Amniotic stem cell (primary cell): ENCODE measurements at places on chromosomes 2 and 18.

DNA sequence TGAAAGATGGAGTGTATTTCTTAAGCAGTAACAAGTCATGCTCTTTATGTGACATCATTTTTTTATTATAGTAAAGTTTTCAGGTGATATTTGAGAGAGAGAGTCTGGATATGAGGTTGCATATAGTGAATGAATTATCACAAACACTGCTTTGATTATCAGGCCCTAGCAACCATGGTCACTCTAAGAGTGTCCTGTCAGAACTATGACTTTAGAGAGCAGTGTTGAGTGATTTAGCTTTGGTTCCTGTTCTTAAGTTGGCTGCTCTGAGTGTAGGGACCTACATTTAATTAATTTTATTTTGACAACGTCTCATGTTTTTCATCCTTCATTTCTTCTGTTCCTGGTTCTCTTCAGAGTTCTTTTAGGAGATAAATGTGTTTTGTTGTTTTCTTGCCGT lies 275.5 kb downstream of the KCNJ3 start:
- no peak for DNase-seq

GRCh38 chr2:117973498-117974082 lies 40.3 kb downstream of the CCDC93 start:
- DNase-seq = no peak

- peak; percentile 31 for DNase-seq
These were observed 333.7 kb downstream of the AGAP1 start for GRCh38 chr2:235827585-235827992.

DNA sequence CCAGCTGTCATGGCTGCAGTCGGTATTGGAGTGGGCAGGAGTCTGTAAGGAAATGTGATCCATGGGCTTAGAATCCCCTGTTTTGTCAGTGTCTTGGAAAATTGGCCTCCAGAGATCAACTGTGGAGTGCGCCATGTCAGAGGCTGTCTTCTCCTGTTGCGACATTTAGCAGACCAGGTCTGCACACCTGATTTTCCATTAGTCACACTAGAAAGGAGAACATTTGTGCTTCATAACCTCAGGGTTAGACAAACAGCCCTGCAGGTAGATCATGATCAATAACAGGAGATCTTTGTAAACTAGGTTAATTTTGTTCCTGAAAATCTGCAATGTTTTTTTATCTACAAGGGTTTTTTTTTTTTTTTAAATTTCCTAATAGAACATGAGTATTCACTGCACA lies 28.0 kb downstream of the LDLRAD4 start:
- DNase-seq = no peak

DNA sequence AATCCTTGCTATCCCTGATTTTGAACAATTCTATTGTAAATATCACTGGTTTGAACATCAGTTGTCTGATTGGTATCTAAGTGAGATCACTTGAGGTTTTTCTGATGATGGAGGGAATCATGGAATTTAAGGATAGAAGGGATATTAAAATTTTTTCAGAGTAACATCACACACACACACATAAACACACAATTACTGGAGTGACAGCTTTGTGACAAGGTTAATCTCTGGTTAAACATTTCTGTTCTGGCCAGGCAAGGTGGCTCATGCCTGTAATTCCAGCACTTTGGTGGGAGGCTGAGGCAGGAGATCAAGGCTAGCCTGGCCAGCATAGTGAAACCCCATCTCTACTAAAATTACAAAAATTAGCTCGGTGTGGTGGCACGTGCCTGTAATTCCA lies 85.3 kb downstream of the SOCS6 start:
- DNase-seq = no peak

DNA sequence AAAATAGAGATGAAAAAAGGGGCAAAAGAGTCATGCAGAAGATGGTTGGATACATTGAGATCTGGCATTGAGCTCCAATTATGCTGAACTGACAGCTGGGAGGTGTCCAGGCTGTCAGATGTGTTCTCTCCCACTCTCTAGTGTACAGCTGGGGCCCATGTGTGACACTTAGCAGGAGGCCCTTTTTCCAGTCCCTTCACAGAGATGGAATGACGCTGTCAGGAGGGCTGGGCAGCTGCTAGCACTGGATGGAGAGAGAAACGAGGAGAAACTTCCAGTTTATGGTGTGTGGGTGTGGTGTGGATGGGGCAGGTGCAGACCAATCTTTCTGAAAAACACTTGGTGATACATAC lies 437.7 kb upstream of the HS6ST1 start:
- DNase-seq = no peak

DNA sequence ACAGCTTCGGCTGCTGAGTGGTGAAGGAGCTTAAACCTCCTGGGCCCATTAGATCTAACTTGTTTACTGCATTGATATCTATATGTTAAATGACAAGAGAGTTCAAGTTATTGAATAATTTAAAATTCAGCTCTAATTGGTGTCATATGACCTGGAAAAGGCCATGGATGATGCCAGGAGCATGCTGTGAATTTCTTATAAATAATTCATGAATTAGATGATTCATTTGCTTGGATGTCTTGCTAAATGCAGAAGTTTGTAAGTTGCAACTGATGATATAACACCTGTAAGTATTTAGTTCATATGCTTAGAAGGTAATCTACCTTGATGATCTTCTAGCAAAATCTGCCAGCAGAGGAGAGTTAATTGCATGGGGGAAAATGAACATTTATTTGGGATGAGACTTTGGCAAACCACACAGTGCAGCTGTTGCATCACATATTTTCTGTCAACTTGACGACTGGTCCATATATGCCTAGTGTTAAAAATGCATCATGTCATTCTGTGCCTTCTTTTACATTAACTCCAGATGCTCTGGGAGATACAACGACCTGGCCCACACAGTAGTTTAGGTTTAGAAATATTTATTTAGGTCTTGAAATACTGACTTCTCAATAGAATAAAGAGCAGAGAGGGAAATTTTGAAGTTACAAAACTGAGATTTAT lies 226.3 kb downstream of the KIAA1328 start:
- DNase-seq = no peak

DNA sequence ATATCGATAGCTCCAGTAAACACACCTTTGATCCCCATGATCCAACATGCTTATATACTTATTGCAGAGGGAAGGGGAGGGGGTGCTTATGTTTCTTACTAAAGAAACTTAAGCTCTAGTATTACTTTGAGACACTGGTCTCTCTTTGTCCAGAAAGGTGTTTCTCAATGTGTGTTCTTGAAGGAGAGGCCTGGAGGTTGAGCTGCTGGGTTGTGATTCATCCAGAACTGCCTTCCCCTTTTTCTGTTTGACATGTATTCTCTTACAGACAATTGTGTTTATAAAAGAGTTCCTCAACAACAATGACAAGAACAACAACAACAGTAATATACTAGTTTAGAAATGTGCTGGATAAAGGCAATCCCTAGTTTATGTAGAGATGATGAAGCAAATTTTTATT lies 516.0 kb upstream of the FAM98A start:
- DNase-seq = no peak

GRCh38 chr2:6580982-6581381 lies 284.7 kb downstream of the CMPK2 start:
- DNase-seq = peak; percentile 32
